Nucleus accumbens (tissue), 56 donors: ENCODE measurements at places on chromosomes 5 and 9.

DNA sequence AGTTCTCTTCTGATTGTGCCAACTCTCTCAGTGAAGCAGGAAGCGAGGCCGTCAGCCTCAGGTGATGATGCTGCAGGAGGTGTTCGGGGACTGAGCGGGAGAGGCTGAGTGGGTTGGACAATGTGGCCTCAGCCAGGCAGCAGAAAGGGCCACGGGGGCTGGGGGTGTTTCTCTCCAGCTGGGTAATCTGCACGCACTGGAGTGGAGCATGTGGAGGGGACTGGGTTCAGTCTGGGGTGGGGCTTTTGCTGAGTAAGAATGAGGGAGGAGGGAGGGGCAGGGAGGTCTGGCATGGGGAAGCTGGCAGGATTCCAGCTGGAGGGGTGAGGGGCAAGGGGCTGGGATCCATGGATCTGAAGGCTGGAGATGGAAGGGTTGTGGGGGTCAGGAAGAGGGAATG is 60.8 kb upstream of the PHYKPL start:
- DNase-seq, result no peak

DNA sequence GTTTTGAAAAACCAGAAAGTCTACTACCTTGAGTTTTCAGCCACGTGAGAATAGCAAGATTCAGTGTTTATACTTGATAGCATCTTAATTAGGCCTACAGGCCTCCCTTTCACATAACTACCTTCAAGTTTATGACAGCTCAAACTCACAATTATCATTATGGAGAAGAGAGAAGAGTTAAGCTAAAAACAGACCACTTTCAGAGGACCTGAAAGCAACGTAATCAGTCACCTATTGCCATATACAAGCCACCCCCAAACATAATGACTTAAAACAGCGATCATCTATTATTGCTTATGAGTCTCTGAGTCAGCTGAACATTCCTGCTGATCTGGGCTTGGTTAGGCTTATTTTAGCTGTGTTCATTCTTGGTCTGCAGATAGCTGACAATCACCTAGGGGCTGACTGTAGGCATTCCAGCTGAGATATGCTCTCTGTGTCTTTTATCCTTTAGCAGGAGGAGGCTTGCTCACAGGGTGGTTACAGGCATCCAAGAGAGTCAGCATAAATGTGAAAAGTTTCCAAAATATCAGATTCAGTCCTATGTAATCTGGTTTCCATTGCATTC is 130.9 kb downstream of the COX7C start:
- no peak for DNase-seq

GRCh38 chr5:111412593-111412992 is 99.7 kb downstream of the STARD4 start:
- DNase-seq, result no peak

DNA sequence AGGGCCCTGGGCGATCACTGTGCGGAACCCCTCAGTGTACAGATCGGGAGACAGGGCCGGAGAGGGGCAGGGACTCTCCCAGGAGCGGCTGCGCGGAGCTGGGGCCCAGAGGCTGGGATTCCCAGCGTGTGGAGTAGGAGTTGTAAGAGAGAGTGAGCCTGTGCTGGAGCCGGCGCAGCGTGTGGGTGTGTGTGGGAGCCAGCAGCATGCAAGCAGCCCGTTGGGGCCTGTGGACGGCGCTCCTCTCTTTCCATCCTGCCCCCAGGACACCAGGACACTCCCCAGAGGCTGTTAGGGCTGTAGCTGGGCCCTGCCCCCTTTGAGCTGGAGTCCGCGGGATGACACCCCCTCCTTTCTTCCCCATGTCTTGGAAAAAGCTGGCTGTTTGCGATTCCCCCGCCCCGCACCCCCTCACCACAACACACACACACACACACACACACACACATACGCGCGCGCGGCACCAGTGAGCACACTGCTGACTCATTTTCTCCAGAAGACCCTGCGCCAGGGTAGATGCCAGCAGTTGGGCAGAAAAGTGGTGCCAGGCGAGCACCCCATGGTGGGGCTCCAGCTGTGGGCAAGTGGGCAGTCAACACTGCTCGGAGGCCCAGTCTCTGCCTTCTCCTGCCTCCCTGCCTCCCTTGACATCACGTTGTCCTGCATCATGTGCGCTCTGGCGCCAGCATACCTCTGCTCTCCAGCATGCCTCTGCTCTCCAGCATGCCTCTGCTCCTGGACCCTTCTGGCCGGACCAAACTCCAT is 1.5 kb downstream of the COL27A1 start:
- DNase-seq, result no peak

DNA sequence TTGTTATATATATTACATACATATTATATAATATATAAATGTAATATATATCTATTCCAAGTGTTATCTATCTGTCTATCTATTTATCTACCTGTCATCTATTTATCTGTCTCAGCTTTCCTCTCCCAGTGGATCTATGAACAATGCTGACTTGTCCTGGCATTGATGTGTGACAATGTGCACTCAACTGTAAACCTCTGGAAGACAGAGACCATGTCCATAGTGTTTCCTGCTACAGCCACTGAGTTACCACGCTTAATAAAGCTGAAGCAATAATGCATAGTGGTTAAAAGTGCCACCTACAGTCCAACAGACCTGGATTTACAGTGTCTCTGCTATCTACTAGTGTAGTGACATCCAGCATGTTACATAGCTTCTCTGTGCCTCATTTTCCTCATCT is 57.2 kb upstream of the TMED7 start:
- no peak for DNase-seq
